ENCODE measurements at places on chromosomes 3 and 15.

- DNase-seq, result no peak
These were observed 121.7 kb upstream of the SPRED1 start for GRCh38 chr15:38130740-38131498.

GRCh38 chr3:171279972-171280371 is 180.2 kb downstream of the TNIK start:
- DNase-seq, result no peak

DNA sequence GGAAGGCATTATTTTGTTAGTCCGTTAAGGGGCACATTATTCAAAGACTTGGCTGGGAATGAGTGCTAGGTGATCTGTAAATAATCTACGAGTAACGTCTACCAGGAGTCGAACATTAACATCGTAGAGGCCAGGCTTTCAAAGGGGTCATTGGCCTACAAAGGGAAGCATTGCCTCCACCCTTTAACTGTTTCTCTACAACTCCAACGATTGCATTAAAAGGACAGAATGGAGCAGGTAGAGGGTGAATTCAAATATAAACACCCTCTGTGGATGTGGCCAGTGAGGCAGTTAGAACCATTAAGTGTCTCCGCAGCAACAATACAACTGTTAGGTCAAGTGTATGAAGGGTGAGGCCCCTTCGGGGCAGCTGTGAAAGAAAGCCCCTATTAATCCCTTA is 126.0 kb upstream of the LMOD3 start:
- no peak for DNase-seq

- no peak for DNase-seq
These were observed 160.1 kb downstream of the RSRC1 start for GRCh38 chr3:158269942-158270341.

- DNase-seq, result no peak
These were observed 3.8 kb upstream of the KLHL40 start for GRCh38 chr3:42681361-42682038.

DNA sequence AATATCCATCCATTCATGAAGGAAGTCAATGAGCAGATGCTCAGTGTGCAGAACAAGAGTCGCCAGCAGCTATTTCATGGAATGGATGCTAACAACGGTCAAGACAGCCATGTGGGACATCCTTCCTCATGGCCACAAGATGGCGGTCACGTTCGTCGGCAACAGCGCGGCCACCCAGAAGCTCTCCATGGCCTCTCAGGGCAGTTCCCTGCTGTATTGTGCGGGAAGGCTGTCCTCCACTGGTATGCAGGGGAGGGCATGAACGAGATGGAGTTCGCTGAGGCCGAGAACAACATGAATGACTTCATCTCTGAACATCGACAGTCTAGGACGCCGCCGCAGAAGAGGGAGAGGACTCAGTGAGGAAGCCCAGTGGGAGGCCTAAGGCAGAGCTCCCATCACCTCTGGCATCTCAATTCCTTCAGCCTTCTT is 208.3 kb downstream of the TJP1 start:
- DNase-seq, result no peak

- no peak for DNase-seq
These were observed 71.9 kb upstream of the LPP start for GRCh38 chr3:188082031-188082430.

- DNase-seq, result no peak
These were observed 70.4 kb downstream of the CHDH start for GRCh38 chr3:53775834-53776251.

DNA sequence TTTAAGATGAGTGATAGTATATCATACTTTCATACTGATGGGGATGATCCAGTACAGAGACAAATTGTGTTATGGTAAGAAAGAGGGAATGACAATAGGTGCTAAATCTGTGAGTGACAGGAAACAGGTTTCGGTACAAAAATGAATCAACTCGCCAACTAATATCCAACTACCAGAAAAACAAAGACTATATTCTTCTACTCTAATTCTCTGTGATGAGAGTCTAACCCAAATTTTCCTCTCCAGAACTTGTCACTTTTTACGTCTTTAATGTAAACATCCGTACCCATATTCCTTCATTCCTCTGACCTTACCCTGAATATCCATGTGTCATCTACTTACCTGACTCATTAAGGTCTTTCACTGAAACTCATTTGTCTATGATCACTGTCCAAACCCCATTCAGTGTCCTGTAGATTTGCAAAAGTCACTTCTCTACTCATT is 39.6 kb downstream of the SCAPER start:
- DNase-seq, result no peak

DNA sequence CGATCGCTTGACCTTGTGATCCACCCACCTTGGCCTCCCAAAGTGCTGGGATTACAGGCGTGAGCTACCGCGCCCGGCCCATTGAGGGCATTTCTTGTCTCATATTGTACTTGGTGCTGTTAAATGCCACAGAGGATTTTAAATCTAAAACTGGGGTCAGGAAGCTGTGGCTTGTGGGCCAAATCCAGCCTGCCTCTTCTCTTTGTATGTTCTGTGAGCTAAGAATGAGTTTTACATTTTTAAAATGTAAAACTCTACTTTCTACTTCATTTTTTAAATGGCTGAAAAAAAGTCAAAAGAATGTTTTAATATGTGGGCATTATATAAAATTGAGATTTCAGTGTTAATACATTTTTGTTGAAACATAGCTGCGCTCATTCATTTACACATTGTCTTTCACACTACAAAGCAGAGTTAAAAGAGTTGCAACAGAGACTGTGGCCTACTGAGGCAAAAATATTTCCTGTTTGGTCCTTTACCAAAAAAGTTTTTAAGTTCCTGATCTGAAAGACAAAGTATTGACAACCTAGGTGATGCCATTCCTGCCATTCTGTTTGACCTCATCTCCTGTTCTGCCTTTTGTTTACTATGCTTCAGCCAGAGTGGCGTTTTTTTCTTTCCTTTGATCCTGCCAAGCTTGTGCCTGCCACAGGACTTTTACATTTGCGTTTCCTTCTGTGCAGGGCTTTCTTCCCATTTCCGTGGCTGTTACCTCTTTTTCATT is 50.4 kb downstream of the PDCD6IP start:
- DNase-seq, result no peak

DNA sequence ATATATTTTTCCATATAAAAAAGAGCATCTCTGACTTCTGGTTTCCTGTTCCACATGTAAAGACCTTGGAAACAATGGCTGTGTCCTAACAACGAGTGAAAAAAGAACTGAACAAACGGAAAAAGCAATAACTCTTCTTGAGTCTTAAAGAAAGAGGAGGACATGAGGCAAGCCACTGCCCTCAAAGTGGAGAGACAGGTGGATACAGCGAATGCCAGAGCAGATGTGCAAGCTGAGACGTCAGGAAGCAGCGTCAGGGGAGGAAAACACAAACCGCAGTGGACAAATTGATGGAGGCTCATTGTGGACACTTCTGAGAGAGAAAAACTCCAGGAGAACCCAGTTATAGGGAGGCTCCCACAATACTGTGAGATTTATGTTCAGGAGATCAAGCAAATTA is 208.0 kb upstream of the MME start:
- no peak for DNase-seq

DNA sequence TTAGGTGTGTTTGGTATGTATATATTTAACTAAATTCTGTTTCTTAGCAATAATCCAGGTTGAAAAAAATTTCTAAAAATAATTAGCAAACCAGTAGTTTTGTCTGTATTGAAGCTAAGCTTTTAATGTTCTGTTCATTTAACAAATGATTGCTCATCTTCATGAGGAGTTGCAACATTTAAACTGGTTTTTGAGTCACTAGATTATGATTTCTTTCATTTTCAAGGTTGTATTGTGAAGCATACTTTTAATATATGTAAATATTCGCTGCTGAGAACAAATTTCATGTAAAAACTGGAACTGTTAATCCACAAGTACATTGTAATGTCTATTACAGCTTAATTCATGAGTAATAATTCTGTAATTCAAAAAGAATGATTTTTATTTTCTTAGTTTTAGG is 192.7 kb downstream of the MBNL1 start:
- no peak for DNase-seq

All from germinal center (tissue), 1 donor.